ENCODE measurements at places on chromosomes 4 and X.

DNA sequence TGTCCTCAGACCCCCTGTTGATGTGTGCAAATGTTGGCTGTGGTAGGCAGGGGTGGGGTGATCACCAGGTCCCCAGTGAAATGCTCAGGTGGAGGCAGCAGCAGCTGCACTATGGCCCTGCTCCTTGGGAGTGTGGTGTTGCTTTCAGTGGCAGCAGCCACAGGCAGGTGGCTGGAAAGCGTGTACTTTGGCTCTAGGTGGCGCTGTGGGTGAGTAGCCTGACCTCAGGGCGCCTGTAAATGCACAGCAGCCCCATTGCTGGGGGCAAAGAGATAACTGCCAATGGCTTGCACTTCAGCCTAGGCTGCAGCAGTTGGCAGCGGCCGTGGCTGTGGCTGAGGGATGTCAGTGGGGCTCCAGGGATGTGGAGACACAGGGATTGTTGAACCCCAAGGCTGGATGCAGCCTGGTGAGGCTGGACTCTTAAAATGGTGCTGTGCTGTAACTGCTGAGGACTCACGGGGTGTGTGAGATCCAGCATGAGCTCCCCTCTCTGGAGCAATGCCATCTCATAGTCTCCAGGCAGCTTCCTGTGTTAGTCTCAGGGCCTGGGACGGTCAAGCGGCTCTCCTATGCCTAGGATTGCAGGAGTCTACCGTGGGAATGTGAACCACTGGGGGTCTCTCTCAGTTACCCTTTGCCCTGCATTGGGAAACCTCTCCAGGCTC, 421.7 kb upstream of the HTR2C start:
- DNase-seq, result no peak

GRCh38 chr4:54942721-54943120, 182.7 kb downstream of the KDR start:
- no peak for DNase-seq

DNA sequence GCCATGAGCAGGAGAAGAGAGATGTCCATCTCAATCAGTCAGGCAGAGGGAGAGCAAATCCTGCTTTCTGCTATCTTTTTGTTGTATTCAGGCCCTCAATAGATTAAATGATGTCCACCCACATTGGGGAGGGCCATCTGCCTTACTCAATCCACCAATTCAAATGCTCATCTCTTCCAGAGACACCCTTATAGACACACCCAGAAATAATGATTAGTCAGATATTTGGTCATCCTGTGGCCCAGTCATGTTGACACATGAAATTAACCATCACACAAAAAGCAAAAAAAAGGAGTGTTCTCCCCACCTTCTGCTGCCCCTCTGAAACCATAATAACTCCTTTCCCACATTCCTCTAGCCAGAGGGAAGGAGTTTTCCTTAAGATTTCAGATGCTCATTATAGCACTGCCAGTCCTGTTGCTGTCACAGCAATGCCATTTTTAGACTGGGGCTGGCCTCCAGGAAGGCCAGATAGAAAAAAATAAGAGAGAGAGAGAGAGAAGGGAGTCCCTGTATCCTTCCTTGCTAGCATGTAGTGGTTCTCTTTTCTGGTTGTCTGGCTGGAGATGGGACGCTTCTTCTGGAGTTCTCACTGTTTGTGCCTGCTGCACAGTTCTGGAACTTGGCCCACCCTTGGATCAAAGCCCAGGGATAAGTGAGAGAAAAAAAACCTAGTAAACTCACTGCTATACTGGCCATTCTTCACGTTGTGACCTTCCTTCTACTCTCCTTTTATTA, 177.7 kb downstream of the RBM46 start:
- no peak for DNase-seq

DNA sequence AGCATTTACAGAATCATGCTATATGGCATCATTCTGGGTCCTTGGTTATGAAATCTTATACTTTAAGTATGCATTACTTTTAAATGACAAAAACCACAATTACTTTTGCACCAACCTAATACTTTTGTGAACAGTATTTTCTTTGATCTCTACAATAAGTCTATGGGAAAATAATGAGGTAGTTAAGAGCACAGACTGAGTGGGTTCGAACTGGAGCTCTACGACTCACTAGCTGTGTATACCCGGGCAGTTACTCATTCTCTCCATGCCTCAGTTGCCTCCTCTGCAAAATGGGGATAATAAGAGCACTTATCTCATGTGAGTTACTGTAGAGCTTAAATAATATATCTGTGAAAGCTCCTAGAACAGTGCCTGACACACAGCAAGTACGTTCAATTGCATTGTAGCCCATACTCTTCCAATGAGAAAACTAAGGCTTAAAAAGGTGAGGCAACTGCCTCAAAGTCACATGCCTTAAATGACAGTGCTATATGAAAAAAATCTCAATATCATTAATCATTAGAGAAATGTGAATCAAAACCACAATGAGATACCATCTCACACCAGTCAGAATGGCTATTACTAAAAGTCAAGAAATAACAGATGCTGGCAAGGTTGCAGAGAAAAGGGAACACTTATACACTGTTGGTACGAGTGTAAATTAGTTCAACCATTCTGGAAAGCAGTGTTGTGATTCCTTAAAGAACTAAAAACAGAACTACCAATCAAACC, 151.5 kb downstream of the CHIC2 start:
- DNase-seq, result no peak

All from stimulated activated CD8-positive, alpha-beta memory T cell treated with anti-CD3 and anti-CD28 coated beads, Interleukin-7, amount 100 ng/mL, for 1 hour (primary cell).